ENCODE measurements at places on chromosomes 4 and X. TPM values are rescaled to one million over a fixed set of nuclear protein-coding genes. Genes with fewer than 3 reads are reported as not detected.

DNA sequence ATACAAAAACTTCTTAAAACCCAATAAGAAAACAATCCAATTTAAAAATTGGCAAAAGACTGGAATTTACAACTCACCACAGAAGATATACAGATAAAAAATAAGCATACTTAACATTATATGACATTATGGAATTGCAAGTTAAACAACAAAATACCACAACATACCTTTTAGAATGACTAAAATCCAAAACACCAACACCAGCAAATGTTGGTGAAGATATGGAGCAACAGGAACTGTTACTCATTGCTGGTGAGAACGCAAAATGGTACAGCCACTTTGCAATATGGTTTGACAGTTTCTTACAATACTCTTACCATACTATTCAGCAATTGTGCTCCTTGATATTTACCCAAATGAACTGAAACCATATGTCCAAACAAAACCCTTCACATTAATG, 112.4 kb downstream of the ADGRL3 start:
- no peak overlapping the region for H3K27ac ChIP-seq
- H3K4me3 ChIP-seq, result no peak overlapping the region
- H3K27me3 ChIP-seq, result no peaks in the 10 kb centered on the region
- no peaks in the 10 kb centered on the region for H3K4me1 ChIP-seq

Gene ASB5
- polyA plus RNA-seq, result 0.01 TPM

DNA sequence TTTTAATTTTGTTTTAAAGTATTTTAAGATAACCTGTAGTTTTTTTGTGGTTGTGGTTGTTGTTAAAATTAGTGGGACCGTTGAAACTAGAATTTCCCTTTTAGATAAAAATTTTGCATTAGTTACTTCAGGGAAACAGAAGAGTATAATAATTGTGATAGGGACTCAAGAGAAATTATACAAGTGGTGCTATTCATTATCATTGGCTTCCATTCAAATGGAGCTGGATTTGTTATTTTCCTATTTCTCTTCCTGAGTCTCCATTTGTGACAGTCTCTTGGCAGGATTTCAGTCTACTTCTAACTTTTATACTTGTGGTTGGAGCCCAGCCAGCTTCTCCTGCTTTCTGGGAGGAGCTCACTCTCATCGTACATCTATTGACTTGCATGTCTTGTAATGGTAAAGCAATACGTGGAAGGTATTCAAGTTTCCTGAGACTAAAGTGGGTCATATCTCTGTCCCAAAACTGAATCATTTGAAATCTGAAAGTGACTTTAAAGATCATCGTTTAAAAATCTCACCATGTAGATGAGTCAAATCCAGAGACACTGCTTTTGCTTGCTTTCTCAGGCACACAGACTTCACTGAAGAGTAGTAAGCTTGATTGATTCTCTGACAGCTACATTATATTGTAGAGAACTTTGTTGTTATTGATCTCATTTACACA, 155.8 kb downstream of the RPA4 start:
- no peaks in the 10 kb centered on the region for H3K36me3 ChIP-seq
- no peak overlapping the region for H3K4me3 ChIP-seq
- no peak overlapping the region for H3K27ac ChIP-seq

GRCh38 chr4:105133976-105134375, 12.7 kb upstream of the TET2 start:
- no peak overlapping the region for H3K27ac ChIP-seq
- DNase-seq, result no peak
- H3K27me3 ChIP-seq, result no peaks in the 10 kb centered on the region
- no peaks in the 10 kb centered on the region for H3K4me1 ChIP-seq
- H3K4me3 ChIP-seq, result no peak overlapping the region

GRCh38 chrX:16585486-16586376, 64.2 kb upstream of the S100G start:
- H3K27me3 ChIP-seq, result no peaks in the 10 kb centered on the region
- H3K27ac ChIP-seq, result no peak overlapping the region
- H3K36me3 ChIP-seq, result no peaks in the 10 kb centered on the region
- H3K4me3 ChIP-seq, result no peak overlapping the region

DNA sequence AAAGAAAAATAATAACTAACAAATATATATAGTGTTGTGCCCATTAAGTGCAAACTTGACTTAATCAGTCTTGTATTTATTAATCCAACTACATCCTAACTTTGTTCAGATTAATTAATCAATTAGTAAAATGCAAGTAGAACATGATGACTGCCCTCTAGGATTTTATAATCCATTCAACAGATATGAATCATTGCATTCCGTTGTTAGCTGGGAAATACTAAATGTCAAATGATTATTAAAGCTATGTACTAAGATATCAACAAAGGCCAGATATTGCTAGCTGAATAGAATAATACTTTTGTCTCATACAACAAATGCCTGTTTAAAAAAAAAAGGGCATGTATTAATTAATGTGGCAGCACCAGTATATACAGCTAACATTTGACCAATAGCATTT, 1366.3 kb downstream of the STIM2 start:
- no peaks in the 10 kb centered on the region for H3K27me3 ChIP-seq
- H3K27ac ChIP-seq, result no peak overlapping the region
- H3K36me3 ChIP-seq, result no peaks in the 10 kb centered on the region
- no peaks in the 10 kb centered on the region for H3K4me1 ChIP-seq
- no peak overlapping the region for H3K4me3 ChIP-seq
- no peak for DNase-seq

DNA sequence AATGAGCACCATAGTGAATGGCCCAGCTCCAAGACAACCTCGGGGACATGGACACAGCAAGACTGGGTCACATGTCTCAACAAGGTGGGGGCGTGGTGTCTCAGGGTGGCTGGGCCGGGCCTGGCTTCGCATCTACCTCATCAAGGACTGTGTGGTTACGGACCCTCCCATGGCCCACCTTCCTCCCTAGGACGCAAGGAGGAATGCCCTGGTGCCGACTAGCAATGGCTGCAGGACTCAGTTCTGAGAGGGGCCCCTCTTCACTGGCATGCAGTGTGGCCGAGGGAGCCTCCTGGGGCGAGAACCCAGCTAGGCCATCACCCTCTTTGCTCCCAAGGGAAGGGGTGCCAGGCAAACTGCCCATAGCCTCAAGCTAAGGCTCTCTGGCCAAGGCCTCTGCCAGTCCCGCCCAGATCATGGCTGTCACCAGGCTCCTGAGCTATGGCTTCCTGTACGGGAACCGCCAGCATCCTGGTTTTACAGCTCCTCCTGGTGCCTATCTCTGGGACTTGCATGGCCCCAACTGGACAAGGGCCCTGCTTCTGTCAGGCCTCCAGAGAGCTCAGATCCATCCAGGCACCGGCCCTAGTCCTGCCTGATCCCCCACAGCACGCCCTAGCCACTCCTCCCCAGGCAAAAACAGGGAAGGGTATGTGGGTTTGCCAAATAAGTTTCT, 218.0 kb upstream of the AGTR2 start:
- no peaks in the 10 kb centered on the region for H3K36me3 ChIP-seq
- no peak for DNase-seq
- no peaks in the 10 kb centered on the region for H3K4me1 ChIP-seq
- H3K27ac ChIP-seq, result no peak overlapping the region

Gene GAGE12E
- polyA plus RNA-seq, result not detected
